Choroid plexus epithelial cell (primary cell): ENCODE measurements at places on chromosomes 2 and 18.

DNA sequence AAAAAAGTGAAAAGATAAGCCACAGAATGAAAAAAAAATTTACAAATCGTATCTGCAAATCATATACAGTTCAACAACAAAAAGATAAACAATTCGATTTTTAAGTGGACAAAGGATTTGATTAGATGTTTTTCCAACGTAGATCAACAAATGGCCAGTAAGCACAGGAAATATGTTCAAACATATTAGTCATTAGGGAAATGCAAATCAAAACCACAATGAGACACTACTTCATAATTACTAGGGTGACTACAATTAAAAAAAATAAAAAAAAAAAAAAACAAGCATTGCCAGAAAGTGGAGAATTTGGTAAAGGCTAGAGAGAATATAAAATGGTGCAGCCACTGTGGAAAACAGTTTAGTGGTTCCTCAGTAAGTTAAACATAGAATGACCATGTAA is 38.3 kb upstream of the RNU4ATAC start:
- DNase-seq, result no peak

- DNase-seq, result peak; percentile 95
These were observed 76.1 kb downstream of the THADA start for GRCh38 chr2:43519643-43520221.

DNA sequence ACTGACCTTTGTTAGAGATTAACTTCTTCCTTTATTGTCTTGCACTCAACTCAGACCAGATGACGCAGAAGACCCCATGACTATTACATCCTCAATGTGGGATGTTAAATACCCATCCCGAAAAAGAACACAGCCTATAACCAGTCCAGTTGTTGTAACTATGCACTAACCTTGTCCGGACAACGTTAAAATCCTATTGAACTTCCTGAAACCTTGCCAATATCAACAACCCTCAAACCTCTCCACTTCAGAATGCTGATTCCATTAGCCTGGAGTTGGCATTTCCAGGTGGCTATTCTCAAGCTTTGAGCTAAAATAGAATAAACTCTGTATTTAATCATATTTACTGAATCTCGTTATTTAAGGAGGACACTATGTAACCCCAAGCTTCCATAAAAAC is 13.6 kb downstream of the NMS start:
- DNase-seq, result no peak

DNA sequence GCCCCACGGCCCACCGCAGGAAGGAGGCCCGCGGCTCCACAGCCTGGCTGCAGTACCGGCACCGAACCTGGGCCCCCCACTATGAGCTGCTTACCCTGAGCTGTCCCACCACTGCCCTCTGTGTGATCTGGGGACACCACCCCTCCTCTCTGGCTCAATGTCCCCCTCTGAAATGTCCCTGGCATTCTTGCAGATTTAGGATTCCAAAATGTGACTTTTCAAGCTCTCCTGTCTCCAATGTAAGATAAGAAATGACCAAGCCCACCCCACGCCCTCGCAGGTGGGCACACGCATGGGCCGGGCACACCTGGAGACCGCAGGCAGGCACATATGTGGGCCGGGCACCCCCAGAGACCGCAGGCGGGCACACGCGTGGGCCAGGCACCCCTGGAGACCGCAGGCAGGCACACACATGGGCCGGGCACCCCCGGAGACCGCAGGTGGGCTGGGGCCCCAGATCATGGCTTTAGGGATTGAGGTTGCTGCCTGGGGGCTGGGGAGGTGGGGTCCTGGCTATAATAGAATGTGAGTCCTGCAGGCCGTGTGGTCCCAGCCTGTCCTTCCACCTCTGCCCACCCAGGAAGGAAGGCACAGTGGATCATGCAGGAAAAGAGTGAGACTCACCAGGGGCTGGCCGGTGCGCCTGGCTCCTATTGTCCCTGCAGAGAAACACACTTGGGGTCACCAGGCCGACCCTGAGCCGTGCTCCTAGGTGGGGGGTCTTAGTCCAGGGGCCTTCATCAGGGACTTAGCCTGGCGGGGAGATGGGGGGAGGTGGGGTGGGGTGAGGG is 7.2 kb downstream of the PDCD1 start:
- DNase-seq, result no peak

- no peak for DNase-seq
These were observed 62.6 kb downstream of the DNMT3A start for GRCh38 chr2:25279091-25279651.
